ENCODE measurements at places on chromosomes 11 and 22.

GRCh38 chr11:29645373-29645772 is 371.5 kb downstream of the KCNA4 start:
- DNase-seq: no peak

GRCh38 chr11:35723913-35724312 is 61.3 kb downstream of the TRIM44 start:
- DNase-seq: no peak

DNA sequence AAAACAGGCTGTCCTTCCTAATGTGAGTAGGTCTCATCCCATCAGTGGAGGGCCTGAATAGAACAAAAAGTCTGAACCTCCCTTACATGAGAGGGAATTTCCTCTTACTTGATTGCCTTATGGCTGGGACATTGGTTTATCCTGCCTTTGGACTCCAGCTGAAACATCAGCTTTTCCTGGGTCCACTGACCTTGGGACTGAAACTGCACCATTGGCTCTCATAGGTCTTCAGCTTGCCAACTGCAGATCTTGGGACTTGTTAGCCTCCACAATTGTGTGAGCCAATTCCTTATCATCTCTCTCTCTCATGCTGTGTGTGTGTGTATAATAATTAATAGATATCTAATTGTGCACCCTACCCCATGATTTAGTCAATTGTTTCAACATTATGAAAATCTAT is 375.3 kb upstream of the DDI1 start:
- DNase-seq: no peak

- no peak for DNase-seq
Observed at GRCh38 chr11:117189191-117189940, 9.8 kb upstream of the TAGLN start.

Measured in D721Med (cell line).